ENCODE measurements at places on chromosomes 11 and 22.

- DNase-seq: no peak
These were observed 43.8 kb upstream of the FGF3 start for GRCh38 chr11:69862797-69863543.

GRCh38 chr11:104830080-104830479 lies 68.2 kb downstream of the CASP12 start:
- DNase-seq: no peak

GRCh38 chr11:72779495-72780128 lies 14.2 kb downstream of the STARD10 start:
- no peak for DNase-seq

DNA sequence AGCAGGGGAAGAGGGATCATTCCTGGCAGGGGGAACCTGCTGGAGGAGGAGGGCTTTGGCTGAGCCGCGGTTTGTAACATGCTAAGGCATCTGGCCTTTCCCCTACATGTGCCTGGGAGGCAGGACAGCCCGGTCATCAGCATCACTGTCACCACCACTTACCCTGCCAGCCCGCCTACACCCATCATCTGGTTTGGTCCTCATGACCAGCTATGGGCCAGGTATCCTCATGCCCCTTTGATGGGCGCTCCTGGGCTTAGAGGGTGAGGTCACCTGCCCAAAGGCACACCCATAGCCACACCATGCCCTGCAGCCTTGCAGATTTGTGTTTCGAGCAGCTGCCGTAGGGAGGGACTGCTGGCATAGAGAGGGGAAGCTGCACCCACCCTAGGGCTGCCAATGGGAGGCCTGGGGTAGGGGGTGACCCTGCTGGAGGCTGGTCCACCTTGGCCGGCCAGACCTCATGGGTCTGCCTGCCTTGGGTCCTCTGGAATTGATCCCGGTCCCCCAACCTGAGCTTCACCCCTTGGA lies 2.6 kb downstream of the MRGPRF start:
- no peak for DNase-seq

- no peak for DNase-seq
These were observed 7.1 kb downstream of the SLC7A4 start for GRCh38 chr22:21025266-21025665.

DNA sequence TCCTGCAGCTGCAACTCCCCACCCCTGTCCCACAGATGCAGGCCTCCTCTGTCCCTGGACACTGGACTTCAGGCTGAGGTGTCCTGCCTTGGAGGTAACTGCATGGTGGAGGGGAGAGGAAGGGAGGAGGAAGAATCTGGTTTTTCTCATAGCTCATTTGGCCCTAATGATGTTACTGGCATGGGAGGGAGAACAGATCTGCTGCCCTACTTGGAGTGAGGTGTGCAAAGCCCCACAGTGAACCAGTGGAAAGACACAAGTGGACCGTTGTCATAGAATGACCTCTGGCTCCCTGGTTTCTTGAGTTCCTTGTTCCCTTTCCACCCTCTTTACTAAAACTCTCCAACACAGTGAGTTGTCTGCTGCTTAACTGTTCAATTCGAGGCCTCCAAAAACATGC lies 215.9 kb downstream of the BARX2 start:
- no peak for DNase-seq

DNA sequence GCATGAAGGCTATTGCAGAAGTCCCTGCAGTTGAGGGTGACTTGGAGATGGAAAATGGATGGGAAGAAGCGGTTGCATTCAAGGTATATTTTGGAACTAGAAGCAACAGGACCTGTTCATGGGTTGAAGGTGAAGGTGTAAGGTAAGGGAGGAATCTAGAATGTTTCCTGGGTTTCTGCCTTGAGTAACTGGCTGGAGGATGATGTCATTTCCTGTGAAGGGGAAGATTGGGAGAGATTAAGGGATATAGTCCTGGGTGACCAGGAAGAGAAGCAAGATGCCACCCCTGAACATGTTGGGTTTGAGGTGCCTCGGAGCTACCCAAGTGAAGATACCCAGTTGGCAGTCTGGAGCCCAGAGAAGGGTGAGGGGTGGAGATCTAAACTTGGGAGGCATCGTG lies 12.1 kb upstream of the MOGAT2 start:
- DNase-seq: no peak

DNA sequence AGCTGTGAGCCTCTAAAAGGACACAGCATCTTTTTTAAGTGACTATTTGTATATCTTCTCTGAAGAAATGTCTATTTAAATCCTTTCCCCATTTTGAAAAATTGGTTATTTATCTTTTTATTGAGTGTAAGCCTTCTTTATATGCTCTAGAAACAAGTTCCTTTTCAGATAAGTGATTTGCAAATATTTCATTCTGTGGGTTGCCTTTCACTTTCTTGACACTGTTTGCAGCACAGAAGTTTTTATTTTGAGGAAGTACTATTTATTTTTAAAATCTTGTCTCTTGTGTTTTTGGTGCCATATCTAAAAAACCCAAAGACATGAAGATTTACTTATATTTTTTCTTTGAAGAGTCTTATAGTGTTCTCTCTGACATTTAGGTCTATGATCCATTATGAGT lies 40.1 kb upstream of the LYVE1 start:
- no peak for DNase-seq

DNA sequence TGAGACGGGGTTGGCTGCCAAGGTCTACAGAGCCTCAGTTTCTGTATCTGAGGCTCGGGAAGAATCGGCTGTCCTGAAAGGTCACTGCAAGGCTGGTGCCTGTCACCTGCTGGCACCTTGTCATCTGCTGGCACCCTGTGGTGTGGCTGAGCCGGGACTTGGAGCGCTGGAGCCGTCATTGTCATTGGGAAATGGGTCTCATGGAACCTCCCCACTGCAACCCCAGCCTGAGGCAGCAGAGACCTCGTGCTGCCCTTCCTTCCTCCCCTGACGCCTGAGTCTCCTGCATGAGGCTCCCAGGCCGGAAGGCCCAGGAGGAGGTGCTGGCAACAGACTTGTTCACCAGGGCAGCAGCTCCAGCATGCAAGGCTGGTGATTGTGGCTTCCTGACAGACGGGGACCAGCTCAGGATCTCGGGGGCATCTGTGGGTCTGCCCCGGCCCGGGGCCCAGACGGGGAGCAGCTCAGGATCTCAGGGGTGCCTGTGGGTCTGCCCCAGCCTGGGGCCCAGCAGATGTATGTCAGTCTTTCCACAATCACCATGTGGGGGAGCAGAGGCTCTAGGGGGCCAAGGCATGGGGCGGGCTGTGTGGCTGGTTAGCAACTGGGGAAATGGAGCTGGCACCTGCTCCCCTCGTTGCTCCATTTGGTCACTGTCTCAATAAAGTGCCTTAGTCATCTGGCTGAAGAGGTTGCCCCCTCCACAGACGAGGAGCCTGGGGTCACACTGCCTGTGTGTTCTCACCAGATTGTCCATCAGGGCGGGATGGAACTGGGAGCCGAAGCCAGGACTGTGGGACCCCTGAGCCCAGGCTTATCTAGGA lies 668.7 kb downstream of the BRD1 start:
- no peak for DNase-seq

GRCh38 chr11:70633610-70634009 lies 235.3 kb downstream of the CTTN start:
- no peak for DNase-seq

DNA sequence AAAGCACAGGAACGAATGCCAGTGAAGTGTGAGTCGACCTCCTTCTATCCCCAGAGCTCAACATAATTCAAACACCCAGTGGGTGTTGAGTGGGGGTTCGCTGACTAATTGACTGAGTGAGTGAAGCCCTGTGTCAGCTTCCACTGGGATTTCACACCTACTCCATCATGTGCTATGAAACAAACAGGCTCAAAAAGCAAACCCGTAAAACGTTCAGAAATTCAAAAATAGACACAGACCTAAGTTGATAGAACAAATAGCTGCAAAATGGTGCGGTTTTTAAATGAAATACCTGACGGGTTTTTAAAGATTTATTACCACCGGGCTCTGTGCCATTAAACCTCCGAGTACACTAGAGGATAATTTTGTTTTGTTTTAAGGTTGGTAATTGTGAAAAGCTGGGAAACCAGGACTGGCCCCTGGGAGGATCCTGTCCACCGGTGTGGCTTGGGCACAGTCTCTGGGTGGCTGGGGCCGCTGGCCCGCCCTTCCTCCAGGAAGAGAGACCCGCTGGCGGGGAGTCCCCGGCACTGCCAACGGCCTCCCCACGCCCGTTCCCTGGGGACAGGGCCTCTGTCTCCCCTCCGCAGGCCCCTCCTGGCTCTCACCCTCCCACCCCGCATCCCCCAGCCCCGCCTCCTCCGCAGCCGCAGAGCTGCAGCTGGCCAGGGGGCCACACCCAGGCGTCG lies 13.6 kb downstream of the KCNJ5 start:
- no peak for DNase-seq

DNA sequence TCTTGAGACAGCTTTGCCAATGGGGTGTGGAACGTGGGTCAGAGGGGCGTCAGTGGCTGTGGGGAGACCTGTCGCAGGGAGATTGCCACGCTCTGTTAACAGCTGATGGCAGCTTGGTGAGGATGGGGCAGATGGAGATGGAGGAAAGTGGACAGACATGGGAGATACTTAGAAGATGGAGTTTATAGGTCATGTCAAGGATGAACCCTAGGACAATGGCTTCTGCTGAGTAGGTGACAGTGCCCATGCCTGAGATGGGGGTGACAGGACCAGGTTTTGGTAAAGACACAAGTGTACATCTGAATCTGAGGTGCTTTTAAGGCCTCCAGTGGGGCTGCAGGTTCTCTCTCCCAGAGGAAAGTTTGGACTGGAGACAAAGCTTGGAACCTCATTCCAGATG lies 51.5 kb upstream of the ACCSL start:
- DNase-seq: no peak

DNA sequence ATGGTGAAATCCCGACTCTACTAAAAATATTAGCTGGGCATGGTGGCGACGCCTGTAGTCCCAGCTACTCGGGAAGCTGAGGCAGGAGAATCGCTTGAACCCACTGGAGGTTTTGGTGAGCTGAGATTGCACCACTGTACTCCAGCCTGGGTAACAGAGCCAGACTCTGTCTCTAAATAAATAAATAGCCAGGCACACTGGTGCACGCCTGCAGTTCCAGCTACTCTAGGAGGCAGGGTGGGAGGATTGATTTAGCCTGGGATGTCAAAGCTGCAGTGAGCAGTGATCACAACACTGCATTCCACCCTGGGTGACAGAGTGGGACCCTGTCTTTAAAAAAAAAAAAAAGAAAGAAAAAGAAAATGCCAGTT lies 17.4 kb downstream of the SUSD2 start:
- DNase-seq: no peak

DNA sequence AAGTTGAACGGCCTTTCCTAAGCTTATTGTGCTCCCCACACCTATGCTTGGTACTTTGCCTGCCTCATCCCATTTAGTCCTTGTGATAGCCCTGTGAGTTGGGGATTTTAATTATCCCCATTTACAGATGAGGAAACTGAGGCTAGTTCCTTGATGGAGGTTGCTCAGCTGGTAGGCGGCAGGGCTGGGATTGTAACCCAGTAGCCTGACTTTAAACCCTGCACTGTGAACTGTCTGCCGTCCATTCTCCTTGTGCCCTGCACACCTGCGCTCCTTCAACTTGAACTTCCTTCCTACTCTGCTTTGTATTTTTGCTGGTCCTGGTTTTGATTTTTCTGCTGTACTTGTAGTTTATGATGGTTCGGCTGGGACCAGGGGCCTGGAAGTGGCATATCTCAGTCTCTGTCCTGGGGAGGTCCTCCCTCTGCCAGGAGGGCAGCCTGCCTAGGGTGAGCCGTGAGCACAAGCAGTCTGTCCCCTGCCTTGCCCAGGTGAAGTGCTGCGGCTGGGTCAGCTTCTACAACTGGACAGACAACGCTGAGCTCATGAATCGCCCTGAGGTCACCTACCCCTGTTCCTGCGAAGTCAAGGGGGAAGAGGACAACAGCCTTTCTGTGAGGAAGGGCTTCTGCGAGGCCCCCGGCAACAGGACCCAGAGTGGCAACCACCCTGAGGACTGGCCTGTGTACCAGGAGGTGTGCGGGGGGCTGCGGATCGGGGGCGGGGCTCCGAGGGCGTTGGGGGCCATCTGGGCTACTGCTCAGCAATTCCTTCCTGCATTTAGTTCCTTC lies 52.4 kb downstream of the CD82 start:
- DNase-seq: no peak

DNA sequence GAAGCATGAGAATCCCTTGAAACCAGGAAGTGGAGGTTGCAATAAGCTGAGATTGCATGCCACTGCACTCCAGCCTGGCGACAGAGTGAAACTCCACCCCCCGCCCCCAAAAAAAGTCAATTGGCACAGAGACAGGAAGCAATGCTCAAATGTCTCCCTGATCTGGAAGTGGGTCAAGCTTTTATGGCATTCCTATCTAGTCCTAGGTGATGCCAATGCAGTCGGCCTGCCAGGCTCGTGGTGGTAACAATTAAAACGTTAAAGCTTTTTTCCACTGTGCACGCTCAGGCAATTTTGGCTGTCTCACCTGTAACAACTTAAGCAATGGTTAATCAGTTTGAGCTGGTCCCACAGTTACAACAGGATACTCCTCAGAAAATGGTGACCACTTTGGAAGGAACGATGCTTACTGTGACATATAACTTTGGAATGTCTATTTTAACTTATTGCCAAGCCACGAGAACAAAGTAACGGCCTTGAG lies 18.9 kb upstream of the PISD start:
- no peak for DNase-seq

- no peak for DNase-seq
These were observed 541.9 kb upstream of the CCDC90B start for GRCh38 chr11:83827940-83828554.

- no peak for DNase-seq
These were observed 159.9 kb upstream of the TENM4 start for GRCh38 chr11:79600711-79601110.

GRCh38 chr22:17769013-17769715 lies 5.1 kb downstream of the BID start:
- no peak for DNase-seq

DNA sequence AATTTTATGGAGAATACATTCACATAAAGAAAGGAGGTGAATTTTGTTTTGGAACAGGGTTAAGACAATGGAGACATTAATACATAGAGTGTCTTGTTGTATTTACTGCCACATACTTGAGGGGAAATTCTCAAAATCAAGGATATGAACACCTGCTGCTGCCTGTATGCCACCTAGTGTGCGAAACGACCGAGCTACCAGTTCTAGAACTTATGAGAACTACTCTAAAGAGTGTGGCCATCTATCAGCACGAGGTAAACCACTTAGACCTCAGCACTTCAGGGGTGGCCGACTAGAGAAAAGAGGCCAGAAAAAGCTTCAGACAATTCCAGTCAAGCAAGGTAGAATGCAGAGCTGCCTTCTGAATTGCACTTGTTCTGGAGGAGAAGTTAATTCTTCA lies 1.5 kb upstream of the AGBL2 start:
- DNase-seq: no peak

All from activated CD4-positive, alpha-beta T cell treated with anti-CD3 and anti-CD28 coated beads for 1 hour (primary cell).